Prostate gland (tissue), 2 donors: ENCODE measurements at places on chromosomes 5 and 9. TPM values are rescaled to one million over a fixed set of nuclear protein-coding genes. Genes with fewer than 3 reads are reported as not detected.

DNA sequence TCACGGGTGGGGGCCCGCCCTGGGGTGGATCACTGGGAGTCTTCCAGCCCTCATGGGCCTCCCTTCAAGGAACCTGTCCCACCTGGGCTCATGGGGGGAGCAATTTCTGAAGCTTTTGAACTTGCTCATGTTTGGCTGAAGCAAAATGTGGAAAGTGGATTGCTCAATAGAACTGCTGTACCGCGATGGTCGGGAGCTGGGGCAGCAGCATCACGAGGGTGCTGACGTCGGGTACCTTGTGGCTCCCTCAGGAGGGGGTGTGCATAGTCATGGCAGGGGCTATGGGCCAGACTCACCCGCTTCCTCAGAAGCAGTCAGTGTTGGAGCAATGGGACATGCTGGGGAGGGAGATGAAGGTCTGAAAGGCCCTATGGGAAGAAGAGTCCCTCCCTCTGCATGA is 57.9 kb downstream of the PRRT1B start:
- H3K27me3 ChIP-seq, result no peaks in the 10 kb centered on the region
- H3K4me3 ChIP-seq, result no peak overlapping the region
- H3K27ac ChIP-seq, result no peak overlapping the region

DNA sequence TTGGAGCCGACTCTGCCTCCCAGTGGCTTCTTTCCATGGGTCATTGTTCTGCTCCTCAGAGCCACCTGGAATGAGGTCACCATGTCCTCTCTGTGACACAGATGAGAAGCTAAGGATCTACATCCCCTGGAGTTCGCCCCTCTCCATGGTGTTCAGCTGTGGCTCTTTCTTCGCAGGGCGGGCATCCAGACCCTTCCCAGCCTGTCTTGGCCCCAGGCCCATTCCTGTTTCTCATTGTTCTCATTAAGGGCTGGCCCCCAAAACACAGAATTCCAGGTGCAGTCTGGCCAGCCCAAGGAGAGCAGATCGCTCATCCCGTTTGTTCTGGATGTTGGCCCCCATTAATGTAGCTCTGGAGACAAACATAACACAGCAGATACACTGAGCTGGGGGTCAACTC is 66.4 kb upstream of the COL15A1 start:
- H3K27ac ChIP-seq, result no peak overlapping the region
- H3K36me3 ChIP-seq, result no peaks in the 10 kb centered on the region
- H3K4me1 ChIP-seq, result no peaks in the 10 kb centered on the region
- H3K27me3 ChIP-seq, result no peaks in the 10 kb centered on the region
- no peak overlapping the region for H3K4me3 ChIP-seq

LHX6 gene
- 2.7 TPM for total RNA-seq

DNA sequence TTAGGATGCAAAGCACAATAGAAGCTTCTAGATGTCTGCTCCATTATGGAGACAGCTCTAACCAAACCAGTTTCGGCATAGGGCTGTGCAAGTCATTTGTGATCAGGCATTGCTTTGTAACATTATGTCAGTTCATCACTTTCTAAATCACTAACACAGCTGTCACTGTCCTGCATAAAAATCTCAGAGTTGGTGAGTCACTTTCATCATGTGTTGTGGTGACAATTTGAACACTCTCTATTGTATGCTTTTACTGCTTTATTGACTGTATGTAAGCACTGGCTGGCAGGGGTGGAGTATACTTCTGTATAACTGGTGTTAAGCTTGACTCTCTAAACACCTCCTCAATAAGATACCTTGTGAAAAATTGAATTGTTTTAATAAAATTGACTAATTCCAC is 77.9 kb downstream of the SLCO4C1 start:
- no peak for DNase-seq
- no peak overlapping the region for H3K4me3 ChIP-seq
- no peaks in the 10 kb centered on the region for H3K27me3 ChIP-seq
- H3K4me1 ChIP-seq, result no peaks in the 10 kb centered on the region
- H3K27ac ChIP-seq, result no peak overlapping the region

GRCh38 chr5:112418659-112419163 is 366 bp downstream of the EPB41L4A start:
- no peaks in the 10 kb centered on the region for H3K4me1 ChIP-seq
- H3K27ac ChIP-seq, result peak overlapping the region; percentile 83

DNA sequence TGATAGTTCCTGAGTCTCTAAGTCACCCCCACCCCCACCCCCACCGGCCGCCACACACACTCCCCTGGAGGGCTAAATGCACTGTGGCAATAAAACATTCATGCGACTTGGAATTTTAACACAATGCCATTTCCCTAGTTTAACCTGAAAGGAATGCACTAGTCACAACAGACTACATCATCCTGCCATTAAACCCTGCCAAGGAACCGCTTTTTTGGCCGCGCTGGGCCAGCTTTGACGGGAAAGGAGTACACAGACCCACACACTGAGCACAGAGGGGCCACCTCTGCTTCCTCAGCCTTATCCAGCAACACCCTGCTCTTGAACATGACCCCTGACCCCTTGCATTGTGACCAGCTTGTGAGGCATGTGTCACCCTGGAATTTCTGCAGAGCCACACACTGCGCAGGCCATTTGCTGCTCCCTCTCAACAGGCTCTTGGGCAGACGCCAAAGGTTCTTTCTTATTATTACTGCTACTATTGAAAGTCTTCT is 165.3 kb downstream of the BNC2 start:
- H3K27me3 ChIP-seq, result no peaks in the 10 kb centered on the region
- H3K36me3 ChIP-seq, result no peaks in the 10 kb centered on the region
- H3K27ac ChIP-seq, result peak overlapping the region; percentile 63
- peak; percentile 42 for DNase-seq
- H3K4me1 ChIP-seq, result no peaks in the 10 kb centered on the region

- no peaks in the 10 kb centered on the region for H3K27me3 ChIP-seq
- no peak overlapping the region for H3K4me3 ChIP-seq
- no peak overlapping the region for H3K27ac ChIP-seq
- H3K36me3 ChIP-seq, result no peaks in the 10 kb centered on the region
- no peaks in the 10 kb centered on the region for H3K4me1 ChIP-seq
These were observed 91.6 kb downstream of the CFAP90 start for GRCh38 chr5:7759257-7759871.

GRCh38 chr9:115117999-115118878 is at the start of gene TNC:
Gene TNC (minus strand): TSS chr9:115118157. CDS start chr9:115091018, 27,139 bp downstream.
- H3K36me3 ChIP-seq, result no peaks in the 10 kb centered on the region
- H3K4me1 ChIP-seq, result no peaks in the 10 kb centered on the region
- no peaks in the 10 kb centered on the region for H3K27me3 ChIP-seq
- peak within 1 kb of the TSS; percentile 66 for H3K27ac ChIP-seq

DNA sequence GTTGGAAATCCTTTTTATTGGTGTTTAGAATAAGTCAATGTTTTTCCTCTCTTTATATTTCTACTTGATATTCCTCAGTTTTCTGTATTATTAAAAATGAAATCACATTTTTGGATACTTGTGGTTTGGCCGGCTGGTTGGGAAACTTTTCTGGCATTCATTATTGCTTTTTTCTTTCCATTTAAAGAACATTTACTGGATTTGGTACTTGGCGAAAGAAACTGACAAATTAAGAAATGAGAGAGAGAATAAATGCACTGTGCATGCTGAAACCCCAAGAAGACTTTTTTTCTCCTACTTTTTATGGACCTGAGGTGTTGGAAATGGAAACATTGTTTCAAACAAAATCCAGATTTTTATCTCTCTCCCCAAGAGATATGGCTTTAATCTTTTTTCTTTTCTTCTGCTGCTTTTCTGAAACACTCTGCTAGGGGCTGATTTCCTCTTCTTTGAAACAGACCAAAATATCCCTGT is 128.4 kb downstream of the SNX18 start:
- no peak overlapping the region for H3K4me3 ChIP-seq
- no peak for DNase-seq
- H3K36me3 ChIP-seq, result no peaks in the 10 kb centered on the region
- peak overlapping the region; percentile 20 for H3K27ac ChIP-seq

- no peaks in the 10 kb centered on the region for H3K27me3 ChIP-seq
- H3K4me1 ChIP-seq, result peaks cover 7% of the 10 kb centered on the region
- no peak for DNase-seq
- H3K27ac ChIP-seq, result no peak overlapping the region
- H3K36me3 ChIP-seq, result no peaks in the 10 kb centered on the region
These were observed 32.8 kb downstream of the RUSC2 start for GRCh38 chr9:35522700-35523099.

- no peaks in the 10 kb centered on the region for H3K4me1 ChIP-seq
- no peak for DNase-seq
- H3K27me3 ChIP-seq, result no peaks in the 10 kb centered on the region
- no peak overlapping the region for H3K4me3 ChIP-seq
- H3K27ac ChIP-seq, result no peak overlapping the region
These were observed 21.1 kb downstream of the CPEB4 start for GRCh38 chr5:173909199-173909598.

BRD3OS gene
- 16.2 TPM for total RNA-seq
